ENCODE measurements at places on chromosomes 7 and 10.

GRCh38 chr10:1498746-1499358 is 238.5 kb downstream of the ADARB2 start:
- no peak for DNase-seq

- peak; percentile 49 for DNase-seq
Observed at GRCh38 chr10:91409869-91410637, at the start of gene HECTD2. Gene HECTD2, plus strand, starts transcription at chr10:91410344. Its CDS starts 95 bp downstream, at chr10:91410439.

- DNase-seq: no peak
Observed at GRCh38 chr10:67780759-67781538, 57.0 kb downstream of the DNAJC12 start.

- DNase-seq: no peak
Observed at GRCh38 chr10:75432176-75432575, 752 bp downstream of the LRMDA start.

DNA sequence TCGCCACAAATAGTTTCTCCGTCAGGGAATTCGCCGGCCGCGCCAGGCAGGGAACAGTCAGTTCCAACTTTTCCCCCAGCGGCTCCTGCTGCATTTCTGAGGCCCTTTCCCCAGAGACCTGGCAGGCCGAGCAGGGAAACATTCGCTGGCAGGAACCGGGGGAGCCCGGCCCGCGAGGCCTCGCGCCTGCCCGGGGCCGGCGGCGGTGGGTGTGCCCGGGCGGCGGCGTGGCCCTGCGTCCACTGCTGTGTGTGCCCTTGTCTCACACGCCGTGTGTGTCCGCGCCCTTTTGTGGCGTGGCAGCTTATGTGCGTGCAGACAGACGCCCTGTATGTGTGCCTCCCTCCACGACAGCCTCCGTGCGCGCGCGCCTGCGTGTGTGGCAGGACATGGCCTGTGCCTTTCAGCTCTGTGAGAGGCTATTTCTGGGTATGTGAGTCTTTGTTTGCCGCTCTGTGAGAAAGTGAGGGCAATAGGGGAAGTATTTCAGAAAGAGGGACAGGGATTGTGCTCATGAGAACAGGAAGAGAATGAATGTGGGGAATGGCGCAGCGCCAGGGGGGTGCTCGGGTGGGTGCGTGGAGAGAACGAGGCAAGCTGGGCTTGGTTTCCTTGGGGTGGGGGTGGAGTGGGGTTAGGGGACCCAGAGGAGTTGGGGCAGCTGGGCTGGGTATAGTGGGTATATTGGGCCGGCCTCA is 689 bp upstream of the SMARCD3 start:
- peak; percentile 38 for DNase-seq

DNA sequence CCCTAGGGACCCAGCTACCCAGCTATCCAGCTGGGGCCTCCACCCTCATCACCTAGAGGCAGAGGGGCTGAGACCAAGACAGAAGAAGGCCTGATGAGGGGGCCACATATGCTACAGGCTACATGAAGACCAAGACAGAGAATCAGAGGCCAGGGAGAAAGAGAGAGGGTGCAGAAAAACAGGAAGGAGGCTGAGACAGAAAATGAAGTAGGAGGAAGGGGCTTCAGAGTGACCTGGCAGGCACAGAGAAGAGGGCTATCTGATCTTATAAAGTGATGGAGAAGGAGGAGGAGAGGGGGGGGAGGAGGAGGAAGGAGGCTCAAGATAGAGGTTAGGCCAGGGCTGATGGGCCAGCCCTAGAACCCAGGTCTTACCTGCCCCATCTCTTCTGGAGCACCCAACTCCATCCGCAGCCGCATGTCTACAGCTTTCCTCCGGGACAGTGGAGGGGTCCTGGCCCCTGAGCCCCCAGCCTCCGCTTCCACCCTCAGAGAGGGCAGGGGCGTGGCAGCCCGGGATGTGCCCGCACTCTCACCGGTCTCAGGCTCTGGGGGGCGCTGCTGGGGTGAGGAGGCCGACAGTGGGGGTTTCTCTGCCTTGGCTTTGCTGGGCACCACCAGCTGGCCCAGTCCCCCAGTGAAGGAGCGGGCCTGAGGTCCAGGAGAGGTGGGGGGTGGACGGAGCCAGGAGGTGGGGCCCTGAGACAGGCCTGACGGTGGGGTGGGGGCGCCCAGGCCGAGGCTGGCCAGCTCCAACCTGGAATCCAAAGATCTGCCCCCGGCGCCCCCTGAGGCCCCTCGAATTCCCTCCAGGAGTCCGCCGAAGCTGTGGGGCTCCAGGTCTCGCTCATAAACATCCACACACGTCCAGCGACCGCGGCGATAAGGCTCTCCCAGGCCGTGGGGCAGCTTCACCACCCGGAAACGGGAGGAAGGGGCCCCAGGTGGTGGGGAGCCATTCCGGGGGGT is 1.8 kb downstream of the TSC22D4 start:
- no peak for DNase-seq

DNA sequence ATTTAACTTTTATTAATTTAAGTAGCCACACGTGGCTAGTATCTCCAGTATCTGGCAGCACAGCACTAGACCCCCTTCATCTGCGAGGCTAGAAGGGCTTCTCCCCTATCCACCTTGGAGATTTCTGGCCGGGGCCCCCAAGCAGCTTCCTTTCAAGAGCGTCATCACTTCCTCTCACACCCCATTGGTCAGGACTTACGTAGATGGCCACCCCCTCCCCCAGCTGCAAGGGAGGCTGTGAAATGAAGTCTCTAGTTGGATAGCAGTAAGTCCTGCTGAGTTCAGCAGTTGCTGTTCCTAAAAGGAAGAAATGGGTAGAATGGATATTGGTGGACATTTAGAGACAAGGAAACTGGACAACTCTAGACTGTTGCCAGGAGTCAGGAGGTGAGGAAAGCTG is 33.8 kb upstream of the COMTD1 start:
- DNase-seq: no peak

GRCh38 chr7:23473844-23474093 is 3.5 kb upstream of the IGF2BP3 start:
- DNase-seq: no peak

GRCh38 chr10:113689057-113689456 is 9.3 kb downstream of the CASP7 start:
- DNase-seq: no peak

Measured in GM04504 (cell line).